Endothelial cell of umbilical vein (primary cell): ENCODE measurements at places on chromosomes 7 and 10. TPM values are rescaled to one million over a fixed set of nuclear protein-coding genes. Genes with fewer than 3 reads are reported as not detected.

Gene MRPS16
- total RNA-seq, result 86.0 and 94.5 TPM in 2 replicates

Gene BCL7B
- 58.0 and 61.2 TPM in 2 replicates for total RNA-seq

Gene TRIM4
- 19.1 and 22.1 TPM in 2 replicates for total RNA-seq

Gene HECW1
- not detected in 2 replicates for total RNA-seq

Gene TMEM130
- total RNA-seq, result not detected in 2 replicates

DNA sequence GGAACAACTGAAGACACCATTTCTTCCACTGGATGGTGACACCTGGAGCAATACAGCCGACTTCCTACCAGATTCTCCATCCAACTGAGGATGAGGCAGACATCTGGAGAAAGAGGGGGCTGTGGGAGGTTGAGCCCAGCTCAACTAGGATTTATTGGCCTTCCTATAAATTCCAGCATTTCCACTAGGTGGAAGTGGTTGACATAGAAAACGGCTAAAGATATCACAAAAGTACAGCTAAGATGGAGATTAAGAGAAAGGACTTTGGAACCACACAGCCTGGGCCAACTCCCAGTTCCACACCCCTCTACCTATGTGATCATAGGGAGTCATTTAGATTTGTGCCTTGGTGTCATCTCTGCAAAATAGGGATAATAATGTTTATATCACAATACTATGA lies 61.3 kb upstream of the CAV2 start:
- no peaks in the 10 kb centered on the region for H3K36me3 ChIP-seq
- no peak overlapping the region for H3K27ac ChIP-seq
- no peak overlapping the region for H3K4me3 ChIP-seq
- H3K4me1 ChIP-seq, result peaks cover 36% of the 10 kb centered on the region

GRCh38 chr10:133131734-133132472 lies 28.1 kb upstream of the KNDC1 start:
- no peaks in the 10 kb centered on the region for H3K36me3 ChIP-seq
- H3K4me3 ChIP-seq, result no peak overlapping the region
- H3K4me1 ChIP-seq, result no peaks in the 10 kb centered on the region

DNA sequence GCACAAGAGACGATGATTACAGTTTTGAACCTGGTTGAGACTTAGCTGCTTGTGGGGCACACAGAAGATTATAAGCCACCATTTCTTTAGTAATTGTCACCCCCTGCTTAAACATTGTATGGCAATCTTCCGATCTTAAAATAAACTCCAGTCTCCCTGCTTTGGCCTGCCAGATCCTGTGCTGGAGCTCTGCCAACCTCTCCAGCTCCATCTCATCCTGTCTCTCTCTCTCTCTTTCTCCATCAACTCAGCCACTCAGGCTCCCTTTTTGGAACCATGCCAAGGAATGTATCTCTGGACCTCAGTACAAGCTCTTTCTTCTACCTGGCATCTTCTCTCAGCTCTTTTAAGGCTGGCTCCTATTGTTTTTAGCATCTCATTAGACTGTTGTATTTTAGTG lies 1053.2 kb downstream of the REEP3 start:
- H3K4me1 ChIP-seq, result no peaks in the 10 kb centered on the region
- H3K27ac ChIP-seq, result no peak overlapping the region
- DNase-seq, result no peak
- no peak overlapping the region for H3K4me3 ChIP-seq
- no peaks in the 10 kb centered on the region for H3K36me3 ChIP-seq
